ENCODE measurements at places on chromosomes 11 and 22. TPM values are rescaled to one million over a fixed set of nuclear protein-coding genes. Genes with fewer than 3 reads are reported as not detected.

GRCh38 chr11:35846874-35847273 is 97.0 kb upstream of the LDLRAD3 start:
- no peaks in the 10 kb centered on the region for H3K36me3 ChIP-seq
- H3K27ac ChIP-seq: no peak overlapping the region
- H3K4me1 ChIP-seq: no peaks in the 10 kb centered on the region
- peaks cover 23% of the 10 kb centered on the region for H3K27me3 ChIP-seq

- DNase-seq: no peak
- H3K4me1 ChIP-seq: peaks cover 5% of the 10 kb centered on the region
- H3K27ac ChIP-seq: no peak overlapping the region
- no peaks in the 10 kb centered on the region for H3K36me3 ChIP-seq
Observed at GRCh38 chr11:19660076-19660475, 52.6 kb upstream of the NAV2 start.

GRCh38 chr11:123899792-123900191 is 2.2 kb upstream of the OR8D4 start:
- H3K36me3 ChIP-seq: no peaks in the 10 kb centered on the region
- no peak for DNase-seq
- H3K4me3 ChIP-seq: no peak overlapping the region
- H3K27ac ChIP-seq: no peak overlapping the region

- peaks cover 53% of the 10 kb centered on the region for H3K4me1 ChIP-seq
- peaks cover 9% of the 10 kb centered on the region for H3K36me3 ChIP-seq
- DNase-seq: no peak
- H3K4me3 ChIP-seq: peak overlapping the region; percentile 92
Observed at GRCh38 chr22:29268511-29269229, 602 bp downstream of the EWSR1 start.

The HOATZ gene
- not detected for total RNA-seq

GRCh38 chr11:126359431-126360048 is 4.1 kb downstream of the ST3GAL4 start:
- no peak for DNase-seq
- H3K4me3 ChIP-seq: no peak overlapping the region
- peaks cover 39% of the 10 kb centered on the region for H3K4me1 ChIP-seq
- H3K27ac ChIP-seq: no peak overlapping the region
- no peaks in the 10 kb centered on the region for H3K36me3 ChIP-seq
- no peaks in the 10 kb centered on the region for H3K27me3 ChIP-seq

DNA sequence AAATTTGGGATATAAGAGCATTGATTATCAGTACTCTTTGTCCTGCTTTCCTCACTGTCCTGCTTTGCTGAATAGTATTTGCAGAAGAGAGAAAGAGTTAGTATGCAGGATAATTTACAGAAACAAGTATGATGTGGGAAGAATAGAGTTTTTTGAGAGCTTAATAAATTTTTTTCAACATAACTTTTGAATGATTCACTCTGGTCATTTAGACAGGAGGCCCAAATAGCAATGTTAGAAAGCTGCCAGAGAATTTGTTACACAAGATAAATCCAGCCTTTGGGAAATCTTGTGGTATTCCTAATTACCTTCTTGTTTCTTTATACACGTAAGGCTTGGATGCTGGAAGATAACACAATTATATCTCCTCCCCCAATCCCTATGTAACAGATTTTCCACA is 484.6 kb downstream of the CNTN5 start:
- no peaks in the 10 kb centered on the region for H3K27me3 ChIP-seq
- no peaks in the 10 kb centered on the region for H3K36me3 ChIP-seq
- no peak for DNase-seq
- no peak overlapping the region for H3K27ac ChIP-seq
- no peak overlapping the region for H3K4me3 ChIP-seq
- H3K4me1 ChIP-seq: peaks cover 6% of the 10 kb centered on the region

GRCh38 chr22:42280140-42280539 is 9.7 kb upstream of the TCF20 start:
- peaks cover 22% of the 10 kb centered on the region for H3K27me3 ChIP-seq
- no peaks in the 10 kb centered on the region for H3K36me3 ChIP-seq
- DNase-seq: no peak
- H3K4me3 ChIP-seq: no peak overlapping the region
- H3K4me1 ChIP-seq: peaks cover 14% of the 10 kb centered on the region
- H3K27ac ChIP-seq: no peak overlapping the region

DNA sequence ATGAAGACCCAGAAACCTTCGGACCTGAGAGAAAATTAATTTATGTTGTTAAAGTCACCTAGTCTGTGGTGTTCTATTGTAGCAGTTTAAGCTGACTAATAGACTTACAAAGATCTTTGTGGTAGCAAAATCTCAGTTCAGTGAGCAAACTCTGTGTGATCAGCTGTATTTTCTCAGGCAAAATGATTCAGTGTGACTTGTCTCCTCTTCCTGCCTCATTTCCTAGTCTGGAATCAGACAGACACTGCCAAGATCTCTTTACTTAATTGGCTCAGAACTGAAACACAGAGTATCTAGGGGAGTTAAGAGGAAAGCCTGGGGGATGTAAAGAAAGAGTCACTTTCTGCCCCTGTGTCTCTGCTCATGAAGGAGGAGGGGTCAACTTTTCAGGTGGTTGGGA is 564.7 kb downstream of the KCNA4 start:
- no peak for DNase-seq
- no peaks in the 10 kb centered on the region for H3K36me3 ChIP-seq
- H3K4me3 ChIP-seq: no peak overlapping the region
- peaks cover 21% of the 10 kb centered on the region for H3K4me1 ChIP-seq
- H3K27ac ChIP-seq: peak overlapping the region; percentile 40
- no peaks in the 10 kb centered on the region for H3K27me3 ChIP-seq

The APOL1 gene
- total RNA-seq: 1.9 TPM

The SPDYC gene
- total RNA-seq: not detected

The F2 gene
- total RNA-seq: not detected

- no peak overlapping the region for H3K27ac ChIP-seq
- no peak for DNase-seq
- H3K4me3 ChIP-seq: no peak overlapping the region
- H3K36me3 ChIP-seq: no peaks in the 10 kb centered on the region
Observed at GRCh38 chr11:11171854-11172253, 181.2 kb downstream of the CSNK2A3 start.

The ABCC8 gene
- total RNA-seq: not detected

- no peak for DNase-seq
- peaks cover 2% of the 10 kb centered on the region for H3K36me3 ChIP-seq
- no peaks in the 10 kb centered on the region for H3K27me3 ChIP-seq
- peak overlapping the region; percentile 96 for H3K27ac ChIP-seq
- peak overlapping the region; percentile 33 for H3K4me3 ChIP-seq
Observed at GRCh38 chr11:110076371-110076965, 16.7 kb upstream of the ZC3H12C start.

DNA sequence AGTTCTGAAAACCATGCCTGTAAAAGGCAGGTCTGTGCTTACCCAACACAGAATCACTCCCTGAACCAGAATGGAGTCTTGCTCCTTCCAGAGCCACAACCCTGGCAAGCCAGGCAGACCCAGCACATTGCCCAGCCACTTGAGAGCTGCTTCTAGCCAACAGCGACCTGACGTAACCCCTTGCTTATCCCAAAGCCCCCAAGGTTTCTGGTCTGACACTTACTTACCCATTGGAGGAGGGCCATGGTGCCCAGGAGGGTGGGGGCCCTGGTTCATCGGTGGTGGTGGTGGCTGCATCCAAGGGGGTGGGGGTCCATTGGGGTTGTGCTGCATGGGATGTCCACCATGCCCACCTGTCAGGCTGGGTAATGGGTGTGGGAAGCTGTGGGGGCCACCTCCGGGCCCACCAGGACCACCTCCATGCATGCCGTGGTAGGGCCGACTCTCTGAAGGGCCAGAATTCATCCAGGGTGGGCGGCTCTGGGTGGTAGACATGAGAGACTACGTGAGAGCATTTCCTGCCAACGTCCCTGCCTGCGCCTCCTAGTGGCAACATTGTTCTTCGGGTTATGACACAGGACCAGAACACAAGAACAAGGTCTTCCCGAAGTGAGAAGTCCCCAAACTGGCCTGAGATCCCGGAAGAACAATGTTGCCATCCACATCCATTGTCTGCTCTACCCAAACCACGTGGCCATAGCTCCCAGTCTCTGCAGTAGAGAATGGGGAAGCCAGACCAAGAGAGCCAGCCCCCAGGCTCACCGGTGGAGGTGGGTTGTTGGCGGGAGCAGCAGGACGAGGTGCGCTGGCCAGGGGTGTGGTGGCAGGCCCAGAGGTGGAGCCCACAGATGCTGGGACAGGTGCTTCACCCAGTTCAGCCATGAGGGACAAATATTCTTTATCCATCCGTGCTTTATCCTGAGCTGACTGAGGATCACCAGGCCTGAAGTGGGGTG is 7.8 kb upstream of the PYGM start:
- peaks cover 2% of the 10 kb centered on the region for H3K4me1 ChIP-seq
- no peak for DNase-seq
- H3K36me3 ChIP-seq: peaks cover 53% of the 10 kb centered on the region
- H3K27ac ChIP-seq: peak overlapping the region; percentile 59

GRCh38 chr11:75924966-75925784 is 110.2 kb downstream of the UVRAG start:
- H3K27ac ChIP-seq: peak overlapping the region; percentile 62
- H3K27me3 ChIP-seq: no peaks in the 10 kb centered on the region
- H3K4me1 ChIP-seq: peaks cover 10% of the 10 kb centered on the region
- no peak overlapping the region for H3K4me3 ChIP-seq
- DNase-seq: no peak

Measured in mesothelial cell of epicardium (in vitro differentiated cells).